GM12878 (cell line): ENCODE measurements at places on chromosomes 2 and 18. TPM values are rescaled to one million over a fixed set of nuclear protein-coding genes. Genes with fewer than 3 reads are reported as not detected.

Gene IMPA2
- polyA plus RNA-seq: 12.7 and 13.6 TPM in 2 replicates

Gene SLC23A3
- 0.26 and 0.43 TPM in 2 replicates for polyA plus RNA-seq

Gene GPBAR1
- 0.11 and 0.18 TPM in 2 replicates for polyA plus RNA-seq

Gene TLX2
- 3.8 and 4.5 TPM in 2 replicates for polyA plus RNA-seq

Gene ANKRD30B
- polyA plus RNA-seq: not detected in 2 replicates

Gene BUB1
- 133 and 135 TPM in 2 replicates for polyA plus RNA-seq

Gene C2orf80
- not detected in 2 replicates for polyA plus RNA-seq

Gene SP5
- not detected in 2 replicates for polyA plus RNA-seq

DNA sequence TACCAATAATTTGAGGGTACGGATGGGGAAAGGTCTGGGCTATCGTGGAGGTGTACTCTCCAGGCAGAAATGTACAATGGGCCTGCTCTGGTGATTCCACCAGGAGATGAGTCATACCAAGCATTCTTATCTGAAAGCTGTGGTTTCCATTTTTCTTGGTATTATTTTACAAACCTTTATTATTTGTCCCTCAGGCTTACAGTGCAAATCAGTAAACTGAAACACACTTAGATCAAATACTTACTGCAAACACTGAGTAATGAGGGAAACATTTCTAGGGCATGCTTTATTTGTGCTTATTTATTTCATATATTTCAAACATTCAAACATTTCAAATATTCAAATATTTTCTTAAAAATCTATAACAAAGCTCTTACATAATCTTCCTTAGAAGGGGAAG is 319.8 kb downstream of the RND3 start:
- H3K27me3 ChIP-seq: no peaks in the 10 kb centered on the region; the same call in 1 of the 2 replicates
- H3K36me3 ChIP-seq: no peaks in the 10 kb centered on the region
- H3K4me3 ChIP-seq: no peak overlapping the region
- H3K27ac ChIP-seq: no peak overlapping the region
- no peaks in the 10 kb centered on the region; the same call in 1 of the 2 replicates for H3K4me1 ChIP-seq
- peak; percentile 30 for DNase-seq

GRCh38 chr2:32222966-32223365 is 41.7 kb downstream of the NLRC4 start:
- no peaks in the 10 kb centered on the region for H3K4me1 ChIP-seq
- no peaks in the 10 kb centered on the region for H3K27me3 ChIP-seq
- no peak for DNase-seq
- H3K36me3 ChIP-seq: no peaks in the 10 kb centered on the region; the same call in 1 of the 2 replicates

DNA sequence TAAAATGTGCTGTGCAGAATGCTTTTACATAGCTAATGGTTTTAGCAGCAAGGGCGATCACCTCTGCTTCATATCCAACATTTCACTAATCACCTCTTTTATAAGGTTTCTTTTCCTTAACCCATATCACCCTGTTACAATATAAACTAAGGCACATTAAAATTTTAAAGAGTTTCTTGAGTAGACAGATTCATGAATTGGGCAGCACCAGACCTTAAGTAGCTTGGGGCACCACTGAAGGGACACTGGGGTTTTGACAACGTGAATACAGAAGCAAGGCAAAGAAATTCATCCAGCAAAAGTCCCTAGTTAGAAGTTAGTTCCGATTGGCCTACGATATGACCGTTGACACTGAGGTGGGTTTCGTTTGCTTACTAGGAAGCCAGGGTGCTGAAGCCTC is 44.0 kb upstream of the RALBP1 start:
- H3K4me1 ChIP-seq: peaks cover 10% of the 10 kb centered on the region; the same call in 1 of the 2 replicates
- DNase-seq: no peak
- no peak overlapping the region for H3K4me3 ChIP-seq

DNA sequence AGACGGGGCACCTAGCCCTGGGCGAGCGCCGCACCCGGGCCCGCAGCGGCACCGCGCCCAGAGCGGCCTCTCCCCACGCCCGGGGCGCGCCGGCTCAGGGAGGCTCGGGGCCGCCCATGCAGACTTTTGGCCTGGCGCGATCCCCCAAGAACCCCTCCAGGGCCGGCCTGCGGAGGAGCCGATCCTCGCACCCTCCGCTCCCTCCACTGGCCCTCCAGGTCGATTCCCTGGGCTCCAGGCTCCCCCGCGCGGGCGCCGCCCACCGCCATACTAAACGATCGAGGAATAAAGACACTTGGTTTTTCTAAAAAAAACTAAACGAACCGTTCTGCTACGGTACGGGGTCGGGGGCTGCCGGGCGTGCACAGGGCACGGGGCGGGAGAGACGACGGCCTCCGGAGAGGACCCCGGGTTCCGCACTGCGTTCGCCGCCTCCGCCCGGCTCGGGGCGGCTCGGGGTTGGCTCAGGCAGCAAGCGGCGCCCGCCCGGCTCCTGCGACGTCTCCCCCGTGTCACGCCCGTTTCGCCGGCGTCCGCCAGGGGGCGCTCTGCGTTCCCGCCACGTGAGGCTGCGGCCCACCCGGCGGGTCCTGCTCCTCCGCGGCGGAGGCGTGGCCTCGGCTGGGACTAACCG is 365 bp upstream of the KHK start:
- peak overlapping the region; percentile 85 for H3K4me3 ChIP-seq
- H3K27me3 ChIP-seq: no peaks in the 10 kb centered on the region
- H3K27ac ChIP-seq: peak overlapping the region; percentile 67
- peak; percentile 73 for DNase-seq
- H3K36me3 ChIP-seq: no peaks in the 10 kb centered on the region
- peaks cover 19% of the 10 kb centered on the region for H3K4me1 ChIP-seq

DNA sequence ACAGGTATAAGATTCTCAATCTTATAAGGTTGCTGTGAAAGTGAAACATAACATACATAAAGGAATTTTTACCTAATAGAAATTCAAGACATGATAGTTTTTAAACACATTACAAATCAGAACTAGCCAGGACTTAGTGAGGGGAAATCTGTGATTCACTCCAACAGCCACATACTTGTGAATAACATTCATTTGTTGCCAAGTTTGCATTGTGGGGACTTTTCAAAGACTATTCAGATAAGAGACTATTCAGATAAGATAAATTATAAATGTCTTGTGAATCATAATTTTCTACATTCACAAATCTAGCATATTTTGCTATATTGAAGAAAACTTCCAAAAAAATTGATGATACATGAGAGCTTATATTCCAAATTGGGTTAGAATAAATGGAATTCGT is 345.3 kb upstream of the CDH20 start:
- H3K27me3 ChIP-seq: no peaks in the 10 kb centered on the region
- no peak overlapping the region for H3K4me3 ChIP-seq
- DNase-seq: no peak
- no peak overlapping the region for H3K27ac ChIP-seq
- H3K36me3 ChIP-seq: no peaks in the 10 kb centered on the region

DNA sequence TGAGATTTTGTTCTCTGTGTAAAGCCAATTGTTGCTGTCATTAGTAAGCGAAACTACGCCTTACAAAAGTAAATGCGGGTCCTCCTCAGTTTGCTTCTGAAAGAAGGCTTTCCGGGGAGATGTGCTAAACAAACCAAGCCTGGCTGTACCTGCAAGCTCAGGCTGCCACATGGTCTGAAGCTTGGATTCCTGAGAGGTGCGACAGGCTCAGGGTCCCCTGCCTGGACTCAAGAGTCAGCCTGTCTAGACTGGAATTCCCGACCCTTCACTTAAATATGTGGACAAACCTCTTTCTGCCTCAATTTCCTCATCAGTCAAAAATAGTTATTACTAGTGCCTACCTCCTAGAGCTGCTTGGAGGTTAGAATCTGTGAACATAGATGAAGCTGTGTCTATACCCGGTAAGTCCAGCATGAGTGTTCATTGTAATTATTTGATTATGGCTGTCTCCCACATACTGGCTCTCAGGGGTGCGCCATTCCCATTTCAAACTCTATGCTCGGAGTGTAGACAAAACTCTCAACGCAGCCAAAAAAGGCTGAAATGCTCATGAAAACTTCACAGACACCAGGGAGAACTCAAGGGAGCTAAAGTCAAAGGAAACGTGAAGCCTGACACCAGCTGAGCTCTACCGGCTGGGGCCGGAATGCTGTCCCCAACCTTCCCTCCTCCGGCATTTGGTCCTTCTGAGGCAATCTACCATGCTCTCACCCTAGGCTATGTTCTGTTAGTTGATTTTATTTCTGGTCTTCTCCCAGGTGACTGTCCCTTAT is 31.4 kb downstream of the SOWAHC start:
- H3K36me3 ChIP-seq: no peaks in the 10 kb centered on the region
- no peak overlapping the region for H3K4me3 ChIP-seq
- DNase-seq: no peak
- H3K4me1 ChIP-seq: peaks cover 14% of the 10 kb centered on the region
- H3K27me3 ChIP-seq: no peaks in the 10 kb centered on the region

- no peak for DNase-seq
- no peaks in the 10 kb centered on the region for H3K4me1 ChIP-seq
- H3K4me3 ChIP-seq: no peak overlapping the region
- no peak overlapping the region for H3K27ac ChIP-seq
- no peaks in the 10 kb centered on the region for H3K36me3 ChIP-seq
- H3K27me3 ChIP-seq: no peaks in the 10 kb centered on the region
These were observed 471.0 kb downstream of the TXNL1 start for GRCh38 chr18:56167366-56167765.

DNA sequence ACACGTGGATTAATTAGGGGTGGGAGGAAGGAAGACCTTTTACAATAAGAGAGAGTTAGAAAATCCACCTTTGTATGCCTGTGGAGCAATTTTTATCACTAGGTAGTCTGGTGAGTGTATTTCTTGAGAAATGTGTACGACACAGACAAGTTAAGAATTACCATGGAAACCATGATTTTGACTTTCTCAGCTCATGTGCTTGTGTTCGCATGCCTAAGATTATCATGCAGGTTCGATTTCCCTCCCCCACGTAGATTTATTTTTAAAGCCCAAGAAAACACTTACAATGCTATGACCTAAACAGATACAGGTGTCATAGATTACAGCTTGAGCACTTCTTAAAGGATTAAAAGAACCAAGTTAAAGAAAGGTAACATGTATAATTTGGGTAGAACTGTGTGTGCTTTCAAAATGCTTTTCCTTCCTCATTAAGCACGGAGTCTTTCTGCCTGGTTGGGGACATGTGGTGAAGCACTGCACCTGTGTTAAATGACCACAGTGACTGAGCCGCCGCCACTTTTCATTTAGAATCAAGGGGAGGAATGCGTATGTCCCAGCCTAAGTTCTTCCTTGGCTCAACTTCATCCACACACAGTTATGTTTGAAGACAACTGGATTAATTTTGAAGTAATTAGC is 16.6 kb downstream of the SERTAD2 start:
- H3K27ac ChIP-seq: peak overlapping the region; percentile 95
- DNase-seq: peak; percentile 54
- H3K4me3 ChIP-seq: peak overlapping the region; percentile 56
- H3K36me3 ChIP-seq: peaks cover 24% of the 10 kb centered on the region

GRCh38 chr2:215717501-215718381 is 281.9 kb upstream of the FN1 start:
- H3K27ac ChIP-seq: no peak overlapping the region
- no peaks in the 10 kb centered on the region for H3K27me3 ChIP-seq
- H3K36me3 ChIP-seq: no peaks in the 10 kb centered on the region
- DNase-seq: no peak

- H3K4me1 ChIP-seq: peaks cover 14% of the 10 kb centered on the region; the same call in 1 of the 2 replicates
- no peak overlapping the region for H3K4me3 ChIP-seq
- H3K36me3 ChIP-seq: no peaks in the 10 kb centered on the region
These were observed 57.8 kb upstream of the CCDC141 start for GRCh38 chr2:179107737-179108136.

- peaks cover 7% of the 10 kb centered on the region for H3K4me1 ChIP-seq
- no peak for DNase-seq
- no peak overlapping the region for H3K4me3 ChIP-seq
- H3K27ac ChIP-seq: no peak overlapping the region
- no peaks in the 10 kb centered on the region for H3K27me3 ChIP-seq
- no peaks in the 10 kb centered on the region for H3K36me3 ChIP-seq
These were observed 799.6 kb upstream of the HS6ST1 start for GRCh38 chr2:129118296-129118695.

DNA sequence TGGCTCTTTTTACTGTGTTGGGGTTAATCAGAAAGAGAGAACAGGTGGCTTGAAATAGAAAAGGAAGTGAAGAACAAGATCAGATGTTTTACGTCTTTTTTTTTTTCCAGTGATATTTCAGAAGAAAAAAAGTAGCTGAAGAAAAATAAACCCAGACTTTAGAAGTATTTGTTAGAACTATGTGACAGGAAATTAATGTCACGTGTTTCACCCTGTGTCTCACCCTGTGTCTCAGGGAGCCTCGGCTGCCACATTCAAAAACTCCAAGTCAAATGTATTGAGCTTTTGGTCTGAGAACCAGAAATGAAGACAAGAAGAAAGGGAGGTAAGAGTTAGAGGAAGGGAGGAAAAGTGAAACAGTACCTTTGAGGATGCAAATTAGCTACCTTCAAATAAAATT is 38.0 kb downstream of the AKAIN1 start:
- H3K4me3 ChIP-seq: no peak overlapping the region
- no peak overlapping the region for H3K27ac ChIP-seq
- no peaks in the 10 kb centered on the region; the same call in 1 of the 2 replicates for H3K27me3 ChIP-seq
- H3K36me3 ChIP-seq: no peaks in the 10 kb centered on the region

DNA sequence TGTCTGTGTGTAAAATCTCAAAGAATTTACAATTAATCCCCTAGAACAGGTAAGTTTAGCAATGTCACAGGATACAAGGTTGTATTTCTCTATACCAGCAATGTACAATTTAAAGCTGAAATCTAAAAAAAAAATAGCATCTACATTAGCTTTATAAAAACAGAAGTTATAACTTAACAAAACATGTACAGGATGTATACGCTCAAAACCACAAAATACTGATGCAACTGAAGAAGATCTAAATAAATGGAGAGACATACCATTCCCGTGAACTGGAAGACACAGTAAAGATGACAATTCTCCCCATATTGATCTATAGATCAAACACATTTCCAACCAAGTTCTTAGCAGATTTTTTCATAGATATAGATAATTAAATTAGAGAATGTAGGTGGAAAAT is 17.5 kb upstream of the RANBP2 start:
- no peaks in the 10 kb centered on the region for H3K27me3 ChIP-seq
- H3K4me3 ChIP-seq: no peak overlapping the region
- no peak for DNase-seq
- no peaks in the 10 kb centered on the region for H3K36me3 ChIP-seq
- no peak overlapping the region for H3K27ac ChIP-seq

DNA sequence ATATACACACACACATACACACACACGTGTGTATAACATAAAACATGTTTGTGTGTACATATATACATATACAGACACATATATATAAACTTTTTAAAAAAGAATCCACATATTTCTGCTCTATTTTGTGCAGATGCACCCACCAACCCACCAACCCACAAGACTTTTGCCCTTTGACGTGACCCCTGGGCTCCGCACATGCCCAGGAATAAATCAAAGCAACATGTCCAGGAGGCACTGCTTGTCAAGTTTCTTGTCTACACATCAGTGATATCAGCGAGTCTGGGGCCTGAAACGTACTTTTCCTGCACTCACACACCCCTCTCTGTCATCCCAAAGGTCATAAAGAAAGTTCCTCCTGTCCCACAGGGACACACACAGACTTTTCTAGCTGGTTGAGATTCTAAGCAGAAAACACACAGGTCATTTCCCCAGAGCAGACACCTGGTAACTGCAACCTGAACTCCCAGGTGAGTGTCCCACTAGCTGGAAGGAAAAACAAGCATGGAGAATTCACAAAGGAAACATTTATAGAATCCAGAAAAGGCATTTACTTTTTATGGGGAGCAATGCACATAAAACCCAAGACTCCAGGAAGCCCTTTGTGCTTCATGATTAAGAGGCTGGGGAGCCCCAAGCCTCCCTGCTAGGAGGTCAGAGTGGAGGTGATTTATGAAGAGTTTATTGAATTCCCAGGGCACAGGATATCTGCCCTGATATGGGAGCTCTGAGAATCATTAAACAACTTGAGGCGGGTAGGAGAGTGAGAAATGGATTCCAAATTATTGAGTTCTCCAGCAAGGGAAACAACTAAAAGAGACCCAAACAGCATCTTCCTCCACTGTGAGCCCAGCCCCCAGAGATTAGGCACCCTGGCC is 211.6 kb downstream of the MGAT5 start:
- H3K27me3 ChIP-seq: no peaks in the 10 kb centered on the region
- no peaks in the 10 kb centered on the region for H3K4me1 ChIP-seq
- no peak overlapping the region for H3K27ac ChIP-seq
- no peaks in the 10 kb centered on the region for H3K36me3 ChIP-seq
